ENCODE measurements at places on chromosomes 4 and X.

DNA sequence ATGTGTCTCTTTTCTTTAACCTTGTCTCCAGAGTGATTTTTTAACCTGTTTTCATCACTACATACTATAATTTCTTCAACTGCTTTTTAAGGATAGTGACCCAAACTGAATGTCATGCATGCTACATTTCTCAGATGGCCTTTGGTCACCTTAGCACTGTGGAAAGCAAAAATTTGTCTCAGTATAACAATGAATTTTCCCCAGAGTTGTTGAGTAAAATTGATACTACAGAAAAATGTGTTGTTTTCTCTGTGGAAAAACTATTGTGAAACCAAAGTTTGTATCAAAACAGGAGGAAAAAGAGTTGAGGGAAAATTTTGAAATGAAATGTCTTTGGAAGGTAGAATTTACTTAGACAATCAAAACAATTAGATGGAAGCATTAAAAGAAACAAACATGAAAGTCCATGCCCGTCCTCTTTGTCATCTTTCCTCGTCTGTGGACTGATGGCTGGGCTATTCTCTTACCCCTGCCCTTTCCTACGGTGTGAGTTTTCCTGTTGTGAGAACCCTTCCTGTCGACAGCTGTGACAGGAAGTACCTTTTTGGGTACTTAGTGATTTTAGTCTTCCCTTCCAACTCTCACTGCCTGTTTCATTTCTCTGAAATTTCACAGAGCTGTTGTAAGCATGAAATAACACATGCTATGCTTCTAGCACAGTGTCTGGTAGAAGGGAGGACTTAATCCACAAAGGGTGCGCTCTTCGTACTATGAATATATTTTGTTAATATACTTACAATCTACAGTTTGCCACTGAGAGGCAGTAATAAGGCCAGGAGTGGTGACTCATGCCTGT lies 50.8 kb downstream of the LRP2BP start:
- no peak for DNase-seq

DNA sequence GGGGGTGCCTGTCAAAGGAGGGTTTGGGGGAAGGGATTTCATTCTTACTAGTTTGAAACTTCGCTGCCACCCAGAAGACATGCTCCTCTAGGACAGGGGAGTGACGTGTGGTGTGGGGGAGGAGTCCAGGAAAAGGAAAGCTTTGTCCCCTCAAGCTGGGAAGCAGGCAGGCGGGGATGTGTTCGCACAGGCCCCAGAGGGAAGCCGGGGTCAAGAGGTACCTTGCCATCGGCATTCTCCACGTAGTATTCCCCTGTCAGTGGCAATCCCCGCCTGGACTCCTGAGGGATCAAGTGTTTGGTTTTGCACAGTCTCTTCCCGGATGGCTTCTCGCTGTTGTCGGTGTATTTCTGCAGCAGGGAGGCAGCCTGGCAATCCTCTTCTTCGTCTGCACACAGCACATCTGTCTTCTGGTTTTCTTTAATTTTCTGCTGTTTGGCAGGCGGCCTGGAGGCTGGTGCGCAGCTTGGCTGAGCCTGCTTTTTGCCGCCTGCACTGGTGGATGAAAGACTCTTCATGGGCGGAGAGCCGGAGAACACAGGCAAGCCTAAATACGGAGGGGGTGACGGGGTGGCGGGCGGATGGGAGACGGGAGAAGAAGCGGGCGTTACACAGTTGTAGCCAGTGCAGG lies 35.1 kb downstream of the BCOR start:
- no peak for DNase-seq

DNA sequence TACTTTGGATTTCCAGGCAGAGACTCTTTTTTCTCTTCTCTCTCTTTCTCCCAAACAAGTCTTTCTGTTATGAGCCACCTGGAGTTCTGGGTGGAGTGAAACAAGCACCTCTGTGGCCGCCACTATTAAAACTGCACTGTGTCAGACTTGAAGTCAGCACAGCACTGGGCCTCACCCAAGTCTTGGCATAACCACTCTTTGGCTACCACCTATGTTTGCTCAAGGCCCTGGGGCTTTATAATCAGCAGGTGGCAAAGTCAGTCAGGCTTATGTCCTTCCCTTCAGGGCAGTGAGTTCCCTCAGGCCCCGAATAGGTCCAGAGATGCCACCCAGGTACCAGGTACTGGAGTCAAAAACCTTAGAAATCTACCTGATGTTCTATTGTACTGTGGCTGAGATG lies 52.4 kb downstream of the ITIH6 start:
- no peak for DNase-seq

GRCh38 chr4:17945303-17945702 lies 76.3 kb downstream of the LCORL start:
- DNase-seq, result no peak

GRCh38 chrX:123392921-123393320 lies 208.8 kb downstream of the GRIA3 start:
- DNase-seq, result no peak

GRCh38 chr4:62601737-62602136 lies 1401.6 kb downstream of the ADGRL3 start:
- DNase-seq, result no peak

- DNase-seq, result no peak
These were observed 16.6 kb downstream of the SAT1 start for GRCh38 chrX:23799469-23800065.

- no peak for DNase-seq
These were observed 906 bp downstream of the DKK2 start for GRCh38 chr4:107034996-107035818.

DNA sequence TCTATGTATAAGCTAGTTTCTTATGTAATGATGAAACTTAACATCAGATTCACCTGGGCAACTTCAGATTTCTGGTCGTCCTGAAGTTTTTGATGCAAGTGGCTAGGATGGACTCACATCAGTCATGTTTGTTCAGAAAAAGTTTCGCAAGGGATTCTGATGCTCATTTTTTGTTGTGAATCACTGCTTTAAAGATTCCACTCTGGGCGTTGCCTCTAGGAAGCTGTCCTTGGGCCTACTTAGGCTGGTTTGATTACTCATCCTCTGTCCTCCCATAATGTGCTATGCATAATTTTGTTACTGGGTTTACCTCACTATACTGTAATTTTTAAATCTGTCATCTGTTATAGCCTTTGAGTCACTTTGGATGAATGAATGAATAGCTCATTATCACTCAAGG lies 30.8 kb downstream of the HERC3 start:
- DNase-seq, result no peak

DNA sequence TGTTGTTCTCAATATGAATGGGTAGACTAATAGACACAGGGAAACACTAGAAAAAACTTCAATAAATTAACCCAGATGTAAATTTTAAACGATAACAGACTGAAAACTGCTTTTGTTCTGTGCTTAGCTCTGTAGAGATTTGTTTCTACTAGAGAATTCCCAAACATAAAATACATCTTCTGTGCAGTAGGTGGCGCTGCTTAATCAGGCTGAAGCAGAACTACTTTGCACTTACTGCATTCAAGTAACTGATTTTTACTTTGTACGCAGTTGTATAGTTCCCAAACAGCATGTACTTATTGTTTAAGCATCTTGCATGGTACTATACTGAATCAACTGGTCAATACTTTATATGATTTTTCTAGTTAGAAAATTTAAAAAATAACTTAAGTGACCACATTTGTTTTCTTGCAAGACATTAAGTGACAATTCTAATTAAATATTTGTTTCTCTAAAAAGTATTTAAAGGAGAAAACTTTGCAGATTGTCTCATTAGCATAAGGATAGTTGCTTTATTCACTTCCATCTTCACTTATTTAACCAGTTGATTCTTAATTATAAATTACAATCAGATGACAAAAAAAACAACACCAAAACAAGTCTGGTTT lies 490.6 kb downstream of the IL15 start:
- DNase-seq, result no peak

DNA sequence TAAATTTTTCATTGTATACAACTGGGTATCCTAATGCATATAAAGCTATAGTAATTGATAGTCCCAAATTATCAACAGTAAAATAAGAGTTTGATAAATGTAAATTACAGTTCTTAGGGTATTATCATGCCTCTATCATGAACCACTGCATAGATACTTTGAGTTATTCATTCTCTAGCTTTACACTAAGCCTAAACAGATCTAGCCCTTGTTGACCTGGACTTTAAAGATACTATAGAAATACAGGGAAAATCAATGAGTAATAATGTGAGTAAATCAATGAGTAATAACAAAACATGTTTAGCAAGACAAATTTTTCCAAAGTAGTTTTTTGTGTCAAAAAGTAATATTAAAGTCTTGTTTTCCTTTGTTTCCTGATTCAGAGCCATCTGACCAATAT lies 228.4 kb downstream of the SCFD2 start:
- DNase-seq, result no peak

GRCh38 chrX:67614423-67614822 lies 70.6 kb downstream of the AR start:
- no peak for DNase-seq

DNA sequence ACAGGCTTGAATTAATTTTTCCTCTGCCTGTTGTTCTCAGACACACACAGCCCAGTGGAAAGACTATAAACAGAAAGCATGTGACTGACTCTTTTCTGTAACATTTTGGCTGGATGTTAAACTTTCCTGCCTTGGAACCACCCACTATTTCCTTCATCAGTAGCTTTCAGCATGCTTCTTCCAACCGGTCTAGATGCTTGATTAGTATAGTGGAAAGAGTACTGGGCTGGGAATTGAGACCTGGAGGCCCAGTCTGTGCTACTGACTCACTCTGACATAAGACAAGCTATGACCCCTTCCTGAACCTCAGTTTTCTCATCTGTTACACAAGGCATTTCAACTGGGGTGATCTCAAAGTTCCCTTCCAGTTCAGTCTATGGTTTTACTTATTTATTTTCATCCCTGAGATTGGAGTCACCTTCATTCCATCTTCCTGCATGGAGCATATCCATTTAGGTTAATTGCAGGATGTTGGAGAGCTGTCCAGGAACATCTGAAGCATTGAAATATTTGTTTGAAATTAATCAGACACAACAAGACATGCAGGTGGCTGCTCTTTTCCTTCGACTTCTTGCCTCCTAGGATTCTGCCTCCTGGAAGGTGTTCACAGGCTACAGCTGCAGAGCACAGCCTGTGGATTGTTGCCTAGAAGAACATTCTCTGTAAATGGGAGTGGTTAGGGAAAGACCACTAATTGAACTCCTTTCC lies 173.4 kb downstream of the RTL9 start:
- no peak for DNase-seq

- no peak for DNase-seq
These were observed 1056.0 kb downstream of the STIM2 start for GRCh38 chr4:27916452-27917184.

- no peak for DNase-seq
These were observed 7.8 kb downstream of the CNGA2 start for GRCh38 chrX:151742311-151742710.

GRCh38 chr4:76429636-76430035 lies 5.4 kb upstream of the SHROOM3 start:
- no peak for DNase-seq

GRCh38 chrX:45761920-45762319 lies 561.2 kb upstream of the DIPK2B start:
- no peak for DNase-seq

DNA sequence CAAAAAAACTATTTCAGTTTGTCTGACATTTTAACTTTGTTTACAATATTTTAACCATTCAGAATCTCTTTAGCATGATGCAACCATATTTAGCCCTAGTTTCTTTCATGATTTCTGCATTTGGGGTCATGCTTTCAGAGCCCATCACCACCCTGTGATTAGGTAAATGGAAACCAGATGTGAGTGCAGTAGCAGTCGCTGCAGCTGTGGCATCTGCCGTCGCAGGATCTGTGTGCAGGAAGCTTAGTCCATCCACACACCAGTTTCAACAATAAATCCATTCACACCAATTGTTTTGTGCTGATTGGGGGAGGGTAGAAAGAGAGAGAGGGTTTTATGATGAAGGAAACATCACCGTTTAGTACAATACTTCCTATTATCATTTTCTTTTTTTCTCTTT lies 130.5 kb downstream of the CPEB2 start:
- no peak for DNase-seq

DNA sequence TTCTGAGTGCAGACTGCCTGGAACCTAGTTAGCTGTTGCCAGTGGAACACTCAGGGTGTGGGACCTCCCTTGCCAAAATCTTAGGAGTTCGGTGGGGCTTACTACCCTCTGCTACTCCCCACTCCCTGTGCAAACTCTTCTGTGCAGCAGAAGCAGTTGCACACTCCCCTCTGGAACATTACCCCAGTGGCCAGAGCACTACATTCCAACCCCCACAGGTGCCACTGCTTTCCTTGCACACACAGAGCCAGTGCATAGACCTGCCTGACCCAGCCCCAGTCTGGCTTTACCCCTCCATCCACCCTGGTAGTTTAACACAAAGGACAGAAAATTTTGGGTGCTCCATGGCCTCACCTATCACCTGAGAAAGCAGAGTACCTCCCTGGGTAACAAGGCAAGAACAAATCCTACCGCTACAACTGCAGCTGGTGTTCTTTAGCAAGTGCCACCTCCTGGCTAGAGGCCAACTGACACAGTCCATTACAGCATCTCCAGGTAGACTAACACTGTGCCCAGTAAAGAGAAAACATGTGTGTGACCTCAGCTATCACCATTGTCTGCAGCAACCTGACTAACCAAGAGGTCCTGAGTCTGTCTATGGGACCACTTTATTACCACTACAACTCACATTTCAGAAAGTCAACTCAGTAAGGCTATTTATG lies 11.5 kb upstream of the RASSF6 start:
- DNase-seq, result no peak

DNA sequence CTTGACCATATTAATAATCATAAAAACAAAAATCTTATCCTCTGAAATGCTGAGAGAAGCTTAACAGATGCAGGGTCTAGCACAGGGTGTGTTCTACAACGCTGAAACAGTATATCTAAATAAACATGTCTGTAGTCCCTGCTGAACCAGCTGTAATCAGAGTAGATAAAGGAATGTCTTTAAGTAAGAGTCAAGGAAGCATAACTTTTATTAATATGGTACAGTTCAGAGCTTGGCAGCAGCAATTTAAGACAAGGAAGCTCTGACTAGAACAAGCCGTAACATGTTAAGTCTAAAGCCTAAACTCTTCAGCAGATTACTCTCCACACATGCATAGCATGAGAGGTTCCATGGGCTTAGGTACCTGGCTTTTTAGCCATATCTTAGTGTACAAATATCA lies 36.1 kb downstream of the NFKB1 start:
- no peak for DNase-seq

DNA sequence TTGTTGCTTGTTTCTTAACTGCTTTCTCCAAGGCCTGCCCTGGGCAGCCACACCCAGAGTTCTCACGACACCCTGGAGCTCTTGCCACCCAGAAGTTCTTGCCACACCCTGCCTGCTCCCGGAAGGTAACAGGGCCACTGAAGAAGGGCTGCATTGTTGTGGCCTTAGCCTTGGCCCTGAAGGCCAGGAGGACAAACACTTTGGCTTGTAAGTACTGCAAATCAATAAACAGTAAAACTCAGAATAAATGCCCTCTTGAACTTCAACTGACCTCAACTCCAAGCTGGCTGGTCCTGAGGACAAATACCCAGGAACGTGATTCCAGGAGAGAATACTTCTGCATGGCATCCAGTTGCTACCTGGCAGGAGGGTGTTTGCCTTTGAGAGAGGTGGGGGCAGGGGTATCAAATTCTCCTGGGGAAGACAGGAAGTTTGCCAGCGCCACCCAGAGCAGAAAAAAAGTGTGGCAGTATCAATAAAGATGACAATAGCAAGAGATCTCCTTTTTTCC lies 54.1 kb downstream of the TLR10 start:
- no peak for DNase-seq

GRCh38 chrX:113001836-113002235 lies 161.2 kb upstream of the AMOT start:
- DNase-seq, result no peak

- no peak for DNase-seq
These were observed 6.2 kb upstream of the FHDC1 start for GRCh38 chr4:152929888-152930287.

Data from esophagus squamous epithelium (tissue), 5 donors.